ENCODE measurements at places on chromosomes 6 and 20. TPM values are rescaled to one million over a fixed set of nuclear protein-coding genes. Genes with fewer than 3 reads are reported as not detected.

Gene HLA-DPB1
- 5.1 TPM for total RNA-seq

Gene ARHGAP40
- not detected for total RNA-seq

Gene MYCT1
- not detected for total RNA-seq

Gene COL20A1
- not detected for total RNA-seq

Gene COL21A1
- total RNA-seq: not detected

Gene GTSF1L
- not detected for total RNA-seq

Gene KHDC1L
- total RNA-seq: not detected

Gene HLA-DRB1
- 7.3 TPM for total RNA-seq

GRCh38 chr6:89792881-89793280 is 26.7 kb downstream of the MDN1 start:
- H3K4me1 ChIP-seq: peaks cover 25% of the 10 kb centered on the region
- peak; percentile 16 for DNase-seq
- peaks cover 50% of the 10 kb centered on the region for H3K36me3 ChIP-seq
- no peak overlapping the region for H3K4me3 ChIP-seq
- H3K27ac ChIP-seq: no peak overlapping the region
- H3K27me3 ChIP-seq: no peaks in the 10 kb centered on the region

DNA sequence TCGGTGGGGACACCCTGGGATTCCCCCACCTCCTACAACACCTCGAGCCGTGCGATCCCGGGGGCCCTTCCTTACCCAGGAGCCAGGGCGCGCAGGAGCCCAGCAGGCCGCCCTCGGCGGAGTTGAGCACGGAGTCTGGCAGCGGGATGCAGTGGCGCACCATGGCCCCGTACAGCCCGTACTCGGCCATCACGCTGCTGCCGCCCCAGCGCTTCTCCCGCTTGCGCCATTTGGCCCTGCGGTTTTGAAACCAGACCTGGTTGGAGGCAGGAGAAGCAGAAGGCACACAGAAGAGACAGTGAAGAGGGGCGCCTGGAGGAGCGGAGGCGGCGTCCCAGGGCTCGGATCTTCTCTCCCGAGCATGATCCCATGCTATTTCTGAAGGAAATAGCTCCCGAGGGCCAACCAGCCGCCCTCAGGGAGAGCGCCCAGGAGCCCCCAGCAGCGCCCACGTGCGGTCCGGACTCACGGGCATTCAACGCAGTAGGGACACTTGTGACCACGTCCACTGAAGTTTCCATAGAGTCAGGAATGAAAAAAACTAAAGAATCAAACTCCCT is 4.3 kb downstream of the VSX1 start:
- H3K4me1 ChIP-seq: peaks cover 19% of the 10 kb centered on the region
- no peak for DNase-seq

DNA sequence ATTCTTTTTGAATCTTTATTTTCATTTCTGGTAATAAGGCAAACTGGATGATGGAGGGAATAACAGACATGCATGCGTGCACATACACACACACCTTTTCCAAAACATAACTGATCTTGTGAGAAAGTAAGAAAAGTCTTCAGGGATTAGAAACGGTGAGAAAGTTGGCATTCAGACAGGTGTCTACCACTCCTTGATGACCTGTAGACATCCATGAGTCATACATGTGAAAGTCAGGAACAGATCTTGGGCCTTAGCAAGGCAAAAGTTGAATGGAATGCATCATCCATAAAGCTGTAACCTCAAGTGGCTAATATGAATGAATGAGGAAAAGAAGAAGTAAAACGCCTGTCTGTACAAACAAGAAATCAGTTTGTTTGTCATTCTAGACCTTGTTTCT is 97.3 kb downstream of the GRIK2 start:
- H3K4me1 ChIP-seq: no peaks in the 10 kb centered on the region
- H3K27ac ChIP-seq: no peak overlapping the region
- H3K27me3 ChIP-seq: no peaks in the 10 kb centered on the region
- no peak for DNase-seq
- H3K4me3 ChIP-seq: no peak overlapping the region

DNA sequence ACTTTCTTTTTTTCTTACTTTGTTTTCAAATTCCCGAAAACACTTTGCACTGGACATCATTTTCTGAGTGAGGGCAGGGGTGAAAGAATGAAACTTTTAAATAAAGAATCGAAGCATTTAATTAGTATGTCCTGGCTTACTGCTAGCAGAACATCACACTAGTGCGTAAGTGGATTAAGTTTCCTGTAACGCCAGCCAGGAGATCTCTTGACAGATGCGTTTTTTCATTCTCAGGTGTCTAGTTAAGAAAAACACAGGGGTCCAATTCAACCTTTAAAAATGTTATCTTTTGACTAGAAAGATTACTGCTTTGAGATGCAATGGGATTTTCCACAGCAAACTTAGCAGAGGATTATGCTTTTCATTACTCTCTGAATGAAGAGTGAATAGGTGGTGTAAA is 858.8 kb upstream of the EPHA7 start:
- no peak overlapping the region for H3K27ac ChIP-seq
- H3K4me1 ChIP-seq: no peaks in the 10 kb centered on the region
- H3K36me3 ChIP-seq: no peaks in the 10 kb centered on the region
- H3K27me3 ChIP-seq: no peaks in the 10 kb centered on the region
- DNase-seq: no peak
- no peak overlapping the region for H3K4me3 ChIP-seq

GRCh38 chr6:162177746-162178145 is 549.8 kb downstream of the PRKN start:
- no peak for DNase-seq
- peaks cover 6% of the 10 kb centered on the region for H3K4me1 ChIP-seq
- no peak overlapping the region for H3K27ac ChIP-seq
- no peaks in the 10 kb centered on the region for H3K36me3 ChIP-seq
- no peaks in the 10 kb centered on the region for H3K27me3 ChIP-seq
- H3K4me3 ChIP-seq: no peak overlapping the region

DNA sequence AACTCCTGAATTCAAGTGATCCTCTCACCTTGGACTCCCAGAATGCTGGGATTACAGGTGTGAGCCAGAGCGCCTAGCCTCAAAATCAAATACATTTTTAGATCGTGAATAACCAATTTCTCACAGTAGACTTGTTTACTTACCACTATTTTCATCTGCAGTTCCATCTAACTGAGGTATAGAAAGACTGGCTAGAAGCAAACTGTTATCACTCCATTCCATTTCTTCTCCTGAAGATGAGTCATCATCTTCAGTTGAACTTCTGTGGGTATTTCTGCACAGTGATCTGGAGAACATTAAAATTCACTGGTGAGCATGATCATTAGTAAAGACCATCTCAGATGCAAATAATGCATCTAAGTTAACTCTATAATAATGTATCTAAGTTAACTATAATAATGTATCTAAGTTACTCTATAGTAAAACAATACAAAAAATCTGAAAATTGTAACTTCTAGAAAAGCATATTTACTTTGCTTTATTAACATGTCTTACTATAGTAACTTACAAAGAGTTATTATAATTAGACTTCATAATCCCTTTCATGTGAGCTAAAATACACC is 105.4 kb downstream of the REV3L start:
- H3K36me3 ChIP-seq: peaks cover 42% of the 10 kb centered on the region
- H3K4me1 ChIP-seq: no peaks in the 10 kb centered on the region
- DNase-seq: no peak

DNA sequence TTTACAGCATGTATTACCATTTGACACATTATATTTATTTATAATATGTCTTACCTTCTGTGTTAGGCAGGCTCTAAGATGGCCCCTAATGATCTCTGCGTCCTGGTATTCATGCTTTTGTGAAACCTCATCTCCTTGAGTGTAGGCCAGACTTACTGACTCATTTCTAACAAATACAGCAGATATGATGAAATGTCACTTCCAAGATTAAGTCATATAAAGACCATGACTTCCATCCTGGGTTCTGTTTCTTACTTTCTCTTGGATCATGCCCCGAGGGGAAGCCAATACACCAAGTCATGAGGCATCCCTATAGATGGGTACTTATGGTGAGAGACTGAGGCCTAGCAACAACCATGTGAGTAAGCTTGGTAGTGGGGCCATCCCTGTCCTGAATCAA is 30.2 kb downstream of the ZHX3 start:
- DNase-seq: peak; percentile 13
- H3K36me3 ChIP-seq: peaks cover 9% of the 10 kb centered on the region
- H3K4me3 ChIP-seq: no peak overlapping the region
- no peaks in the 10 kb centered on the region for H3K27me3 ChIP-seq

GRCh38 chr6:25042036-25042521 is 106.3 kb upstream of the RIPOR2 start:
- H3K27ac ChIP-seq: peak overlapping the region; percentile 97
- peak; percentile 69 for DNase-seq
- no peaks in the 10 kb centered on the region for H3K27me3 ChIP-seq
- H3K4me1 ChIP-seq: peaks cover 60% of the 10 kb centered on the region
- peaks cover 15% of the 10 kb centered on the region for H3K36me3 ChIP-seq
- peak overlapping the region; percentile 91 for H3K4me3 ChIP-seq

GRCh38 chr6:130933712-130934200 is 106.5 kb downstream of the SMLR1 start:
- H3K27me3 ChIP-seq: no peaks in the 10 kb centered on the region
- H3K4me1 ChIP-seq: no peaks in the 10 kb centered on the region
- H3K27ac ChIP-seq: no peak overlapping the region

DNA sequence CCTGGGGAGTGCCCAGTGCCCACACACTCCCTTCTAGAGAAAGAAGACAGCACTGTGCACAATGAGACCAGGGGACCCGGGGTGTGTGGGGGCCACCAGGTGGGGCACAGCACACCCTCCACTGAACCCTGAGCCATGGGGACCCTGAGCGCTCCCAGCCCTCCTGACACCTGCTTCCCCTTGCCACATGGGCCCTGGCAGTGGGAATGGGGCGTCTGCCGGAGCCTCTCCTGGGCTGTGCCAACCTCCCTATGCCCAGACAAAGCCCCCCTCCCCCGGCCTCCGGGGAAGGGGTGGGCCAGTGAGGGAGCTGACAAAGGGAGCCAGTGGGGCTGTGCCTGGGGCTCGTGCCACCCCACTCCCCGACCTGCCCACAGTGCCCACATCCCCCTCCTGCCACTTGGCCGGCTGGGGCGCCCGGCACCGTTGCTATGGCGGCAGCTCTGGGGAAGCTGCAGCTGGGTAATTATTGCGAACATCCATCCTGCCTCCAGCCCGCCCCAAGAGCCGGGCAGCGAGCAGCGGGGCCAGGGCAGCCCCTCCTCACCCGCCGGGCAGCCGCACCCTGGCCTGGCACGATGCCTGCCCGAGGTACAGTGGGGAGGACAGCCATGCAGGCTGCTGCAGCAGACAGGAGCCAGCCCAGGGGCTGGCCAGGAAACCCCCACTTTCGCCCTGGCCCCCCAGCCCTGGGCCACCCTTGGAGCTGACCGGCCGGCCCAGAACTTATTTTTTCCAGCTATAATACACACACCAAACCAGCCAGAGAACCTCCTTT is 41.9 kb upstream of the NOL4L start:
- peaks cover 3% of the 10 kb centered on the region for H3K4me1 ChIP-seq
- peaks cover 3% of the 10 kb centered on the region for H3K27me3 ChIP-seq
- H3K36me3 ChIP-seq: no peaks in the 10 kb centered on the region
- no peak overlapping the region for H3K27ac ChIP-seq
- peak; percentile 13 for DNase-seq

DNA sequence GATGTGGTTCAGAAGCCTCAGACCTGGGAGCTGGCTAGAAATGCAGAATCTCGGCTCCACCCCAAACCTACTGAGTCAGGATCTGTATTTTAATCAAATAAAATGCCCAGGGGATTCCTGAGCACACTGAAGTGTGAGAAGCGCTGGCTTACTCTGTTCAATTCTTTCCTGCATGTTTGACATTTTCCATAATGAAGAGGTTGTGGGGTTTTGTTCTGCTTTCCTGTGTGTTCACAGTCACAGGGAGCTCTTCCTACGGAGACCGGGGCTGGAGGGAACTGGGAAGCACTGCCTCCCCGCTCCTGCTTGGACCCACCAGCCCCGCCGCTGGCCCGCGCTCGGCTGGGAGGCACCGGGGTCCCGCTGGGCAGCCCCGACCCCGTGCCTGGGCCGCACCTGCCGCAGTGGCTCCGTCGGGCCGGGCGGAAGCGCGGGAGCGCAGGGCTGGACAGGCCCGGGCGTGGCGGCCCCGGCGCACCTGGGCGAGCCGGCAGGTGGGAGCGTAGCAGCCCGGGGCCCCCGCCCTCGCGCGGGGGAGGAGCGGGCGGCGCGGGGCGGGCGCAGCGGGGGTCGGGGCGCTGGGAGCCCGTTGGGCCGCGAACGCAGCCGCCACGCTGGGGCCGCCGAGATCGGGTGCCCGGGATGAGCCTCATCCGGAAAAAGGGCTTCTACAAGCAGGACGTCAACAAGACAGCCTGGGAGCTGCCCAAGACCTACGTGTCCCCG is at the start of gene MAPK13:
Gene MAPK13 (plus strand): TSS at position 573 of the 726 bp plus-strand sequence. CDS start 70 bp downstream, at position 643.
- peaks cover 50% of the 10 kb centered on the region for H3K4me1 ChIP-seq
- peak within 1 kb of the TSS; percentile 86 for H3K4me3 ChIP-seq
- DNase-seq: peak; percentile 55
- peaks cover 19% of the 10 kb centered on the region for H3K36me3 ChIP-seq
- H3K27ac ChIP-seq: peak within 1 kb of the TSS; percentile 94
- H3K27me3 ChIP-seq: no peaks in the 10 kb centered on the region

GRCh38 chr20:32152421-32153155 is 43.1 kb downstream of the TM9SF4 start:
- peaks cover 38% of the 10 kb centered on the region for H3K36me3 ChIP-seq
- H3K4me1 ChIP-seq: peaks cover 4% of the 10 kb centered on the region
- H3K4me3 ChIP-seq: no peak overlapping the region
- DNase-seq: no peak

- no peak for DNase-seq
- peaks cover 2% of the 10 kb centered on the region for H3K27me3 ChIP-seq
- no peaks in the 10 kb centered on the region for H3K36me3 ChIP-seq
- no peak overlapping the region for H3K27ac ChIP-seq
These were observed 108.5 kb upstream of the PRND start for GRCh38 chr20:4613184-4613583.

DNA sequence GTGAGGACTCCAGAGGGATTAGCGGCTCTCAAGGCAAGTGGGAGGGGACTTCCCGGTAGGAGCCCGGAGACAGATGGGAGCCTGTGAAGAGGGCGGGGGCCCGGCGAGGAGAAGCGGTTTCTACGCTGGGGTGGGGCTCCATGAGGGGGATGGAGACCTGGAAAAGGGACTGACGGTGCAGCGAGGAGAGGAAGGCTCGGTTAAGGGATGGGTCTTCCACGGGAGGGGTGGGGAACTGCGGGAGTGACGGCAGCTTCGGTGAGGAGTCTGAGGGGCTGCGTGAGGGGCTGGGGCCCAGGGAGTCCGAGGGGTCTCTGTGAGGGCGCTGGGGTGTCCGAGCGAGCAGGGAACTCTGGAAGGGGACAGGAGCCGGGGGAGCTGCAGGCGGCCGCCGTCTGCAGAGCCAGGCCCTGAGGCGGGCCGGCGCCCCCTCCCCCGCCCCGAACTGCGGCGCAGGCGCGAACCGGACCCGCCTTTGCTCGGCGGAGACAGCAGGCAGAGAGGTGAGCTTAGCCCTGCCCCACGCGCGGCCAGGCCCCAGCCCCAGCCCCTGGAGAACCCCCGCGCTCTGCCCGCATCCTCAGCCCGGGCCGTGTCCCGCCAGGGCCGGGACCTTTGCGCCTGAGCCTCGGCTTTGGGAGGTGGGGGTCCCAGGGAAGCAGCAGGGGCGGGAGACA is at the start of gene NRSN2:
Gene NRSN2 (plus strand): TSS at position 472 of the 677 bp plus-strand sequence. CDS start 2,533 bp downstream, outside the sequence.
- H3K27ac ChIP-seq: peak within 1 kb of the TSS; percentile 63
- peak within 1 kb of the TSS; percentile 87 for H3K4me3 ChIP-seq
- H3K36me3 ChIP-seq: peaks cover 6% of the 10 kb centered on the region
